ENCODE measurements at places on chromosomes 1 and 21.

- DNase-seq = no peak
Measured at GRCh38 chr1:47298025-47298699, 15.8 kb downstream of the STIL start.

DNA sequence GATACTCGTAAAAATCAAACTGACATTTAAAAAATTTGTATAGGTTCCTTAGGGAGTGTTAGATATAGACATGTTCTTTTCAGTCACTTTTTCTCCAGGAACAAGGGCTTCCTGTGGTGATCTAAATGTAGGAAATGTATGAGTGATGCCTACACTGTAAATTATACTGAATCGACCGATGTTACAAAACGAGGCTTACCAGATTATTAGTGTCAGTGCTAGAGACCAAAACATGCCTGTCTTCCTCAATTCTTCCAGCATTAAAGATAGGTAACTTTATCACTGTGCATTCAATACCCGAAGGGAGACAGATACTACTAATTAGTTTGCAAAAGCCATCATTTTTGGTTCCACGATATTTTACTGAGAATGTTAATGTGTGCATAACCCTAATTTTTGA, 86.1 kb downstream of the BRINP3 start:
- DNase-seq = no peak

DNA sequence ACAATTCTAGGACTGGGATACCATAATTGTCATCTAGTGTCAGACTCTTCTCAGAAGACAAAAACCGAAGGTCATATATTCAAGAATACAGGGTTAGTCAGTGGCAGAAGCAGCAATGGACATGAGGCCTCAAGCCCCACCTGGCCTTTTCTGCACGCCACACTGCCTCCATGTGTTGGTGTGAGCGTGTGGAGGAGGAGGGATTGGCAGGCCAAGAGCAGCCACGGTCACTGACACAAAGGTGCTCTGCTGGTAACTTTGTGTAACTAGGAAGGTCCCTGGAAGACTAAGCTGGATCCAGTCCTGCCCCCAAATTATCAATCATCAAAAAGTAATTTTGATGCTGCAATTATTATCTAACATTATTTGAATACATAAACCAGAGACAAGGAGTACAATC, 34.9 kb downstream of the HSF2BP start:
- no peak for DNase-seq

DNA sequence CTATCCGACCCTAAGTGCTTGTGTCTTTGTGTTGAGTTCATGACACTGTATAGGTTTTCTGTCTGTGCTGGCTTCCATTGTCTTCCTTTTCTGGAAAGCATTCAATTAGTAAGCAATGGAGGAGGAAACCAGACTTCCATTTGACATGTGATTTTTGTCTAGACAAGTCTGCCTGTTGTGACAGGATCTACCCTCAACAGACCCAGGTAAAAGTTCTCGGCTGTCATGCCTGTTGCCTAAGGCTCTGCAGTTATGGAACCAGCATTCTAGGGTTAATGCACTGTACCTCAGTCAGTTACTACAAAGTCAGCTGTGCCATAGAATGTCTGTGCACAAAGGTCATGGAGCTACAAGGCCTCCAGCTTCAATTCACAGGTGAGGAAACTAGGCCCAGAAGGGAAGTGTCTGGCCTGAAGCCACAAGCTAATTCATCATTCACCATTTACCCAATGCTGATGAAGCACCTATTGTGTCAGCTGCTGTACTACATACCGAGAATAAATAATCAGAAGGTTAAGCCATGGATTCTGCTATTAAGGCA, 72.3 kb downstream of the PLPP3 start:
- no peak for DNase-seq

GRCh38 chr1:194807530-194808220, 1621.3 kb upstream of the B3GALT2 start:
- no peak for DNase-seq

DNA sequence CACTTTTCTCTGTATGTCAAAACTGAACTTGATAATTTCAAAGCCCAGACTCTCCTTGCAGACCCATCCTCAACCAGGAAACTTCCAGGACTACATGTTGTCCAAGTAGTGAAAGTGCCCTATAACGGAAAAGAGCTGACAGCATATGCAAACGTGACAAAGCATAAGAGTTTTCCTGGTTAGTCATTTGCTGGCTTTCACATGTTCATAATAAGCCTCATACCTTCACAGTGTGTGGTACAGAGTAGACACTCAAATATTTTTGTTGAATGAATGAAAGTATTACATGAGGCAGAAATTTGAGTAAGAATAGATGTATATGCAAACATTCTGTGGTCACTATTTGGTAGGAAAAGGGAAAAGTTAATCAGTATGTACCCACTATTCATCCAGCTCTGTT, 473.3 kb downstream of the MRPL39 start:
- DNase-seq = no peak

DNA sequence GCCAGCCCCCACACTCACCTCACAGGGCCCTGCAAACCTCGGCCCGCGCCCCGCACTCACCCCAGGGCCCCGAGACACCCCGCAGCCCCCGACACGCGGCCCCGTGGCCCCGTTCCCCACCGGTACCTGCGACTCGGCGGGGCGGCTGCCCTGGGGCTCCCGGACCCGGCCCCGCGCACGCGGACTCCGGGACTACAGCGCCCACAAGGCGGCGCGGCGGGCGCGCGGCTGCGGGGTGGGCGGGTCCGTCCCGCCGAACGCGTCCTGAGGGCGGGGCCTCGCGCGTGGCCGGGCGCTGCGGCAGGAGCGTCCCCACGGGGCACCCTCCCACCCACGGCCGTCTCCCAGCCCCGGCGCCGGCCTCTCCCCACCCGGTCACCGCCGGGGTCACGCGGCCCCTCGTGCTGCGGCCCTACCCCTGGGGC, at the start of gene SLC19A1:
Gene SLC19A1 (minus strand): TSS at position 199 of the 425 bp plus-strand sequence. CDS start 4,481 bp downstream, outside the sequence.
- peak; percentile 20 for DNase-seq

DNA sequence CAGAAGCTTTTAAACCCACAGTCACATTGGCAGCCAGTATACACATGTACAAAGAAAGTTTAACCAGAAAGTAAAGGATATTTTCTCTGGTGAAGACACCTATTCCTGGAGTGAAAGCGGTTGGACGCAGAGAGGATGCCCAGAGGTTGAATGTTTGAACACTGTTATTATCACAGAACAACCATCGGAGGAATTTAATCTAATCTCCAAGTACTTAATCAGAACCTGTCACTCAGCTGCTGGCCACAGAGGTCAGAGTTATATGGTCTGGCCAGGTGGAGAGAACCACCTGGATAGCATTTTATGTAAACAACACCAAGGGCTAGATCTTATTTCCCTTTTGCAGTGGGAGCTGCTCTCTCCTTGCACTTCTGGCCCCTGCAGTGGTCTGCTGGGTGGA, 29.4 kb downstream of the SPATA46 start:
- no peak for DNase-seq

GRCh38 chr1:53552146-53552861, 93.1 kb downstream of the DMRTB1 start:
- no peak for DNase-seq

DNA sequence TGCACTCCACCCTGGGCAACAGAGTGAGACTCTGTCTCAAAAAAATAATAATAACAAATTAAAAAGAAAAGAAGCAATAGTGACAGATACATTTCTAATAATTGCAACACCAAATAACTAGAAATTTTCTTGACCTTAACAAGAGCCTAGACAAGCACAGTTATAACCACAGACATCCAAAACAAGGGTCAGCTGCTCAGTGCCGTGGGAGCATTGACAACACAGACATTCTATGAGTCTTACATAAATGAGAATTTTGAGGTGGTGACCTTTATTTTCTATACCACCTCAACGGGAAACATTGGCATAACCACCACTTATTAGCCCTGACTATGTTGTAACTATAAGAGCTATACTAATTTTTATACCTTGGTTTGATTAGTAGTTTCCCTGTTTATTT, 156.1 kb downstream of the NR5A2 start:
- no peak for DNase-seq

DNA sequence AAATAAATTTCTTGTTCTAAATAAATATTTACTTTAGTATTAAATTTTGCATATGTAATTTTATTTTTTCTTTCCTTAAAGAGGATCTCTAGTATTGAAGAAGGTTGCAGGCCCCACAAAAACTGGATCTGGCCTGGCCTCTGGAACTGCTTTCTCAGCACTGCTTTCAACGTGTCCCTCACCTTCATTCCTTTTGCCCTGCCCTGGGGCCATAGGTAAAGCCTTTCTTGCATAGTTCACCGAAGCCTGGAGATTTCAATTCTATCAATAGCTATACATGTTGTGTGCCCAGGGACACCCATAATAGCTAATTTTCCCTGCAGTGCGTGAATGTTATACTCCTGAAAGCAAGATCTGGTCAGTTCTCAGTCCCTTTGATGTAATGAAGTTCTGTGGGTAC, 12.0 kb upstream of the GPR137B start:
- no peak for DNase-seq

DNA sequence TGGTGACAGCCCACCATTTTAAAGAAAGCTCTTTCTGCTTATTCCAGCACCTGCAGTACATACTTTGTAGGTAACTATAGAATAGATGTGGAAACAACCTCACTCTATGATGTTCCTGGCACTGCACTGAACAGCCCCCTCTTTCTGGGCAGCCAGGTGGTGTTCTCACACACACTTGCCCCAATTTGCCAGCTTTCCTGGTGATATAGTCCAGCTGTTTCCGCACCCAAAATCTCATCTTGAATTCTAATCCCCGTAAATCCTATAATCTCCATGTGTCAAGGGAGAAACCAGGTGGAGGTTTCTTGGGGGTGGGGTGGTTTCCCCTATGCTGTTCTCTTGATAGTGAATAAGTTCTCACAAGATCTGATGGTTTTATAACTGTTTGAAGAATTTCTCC, 102.2 kb downstream of the FCRL5 start:
- no peak for DNase-seq

GRCh38 chr1:234091876-234092275, 187.4 kb downstream of the SLC35F3 start:
- DNase-seq = no peak

GRCh38 chr1:193542690-193543089, 356.3 kb upstream of the B3GALT2 start:
- no peak for DNase-seq

DNA sequence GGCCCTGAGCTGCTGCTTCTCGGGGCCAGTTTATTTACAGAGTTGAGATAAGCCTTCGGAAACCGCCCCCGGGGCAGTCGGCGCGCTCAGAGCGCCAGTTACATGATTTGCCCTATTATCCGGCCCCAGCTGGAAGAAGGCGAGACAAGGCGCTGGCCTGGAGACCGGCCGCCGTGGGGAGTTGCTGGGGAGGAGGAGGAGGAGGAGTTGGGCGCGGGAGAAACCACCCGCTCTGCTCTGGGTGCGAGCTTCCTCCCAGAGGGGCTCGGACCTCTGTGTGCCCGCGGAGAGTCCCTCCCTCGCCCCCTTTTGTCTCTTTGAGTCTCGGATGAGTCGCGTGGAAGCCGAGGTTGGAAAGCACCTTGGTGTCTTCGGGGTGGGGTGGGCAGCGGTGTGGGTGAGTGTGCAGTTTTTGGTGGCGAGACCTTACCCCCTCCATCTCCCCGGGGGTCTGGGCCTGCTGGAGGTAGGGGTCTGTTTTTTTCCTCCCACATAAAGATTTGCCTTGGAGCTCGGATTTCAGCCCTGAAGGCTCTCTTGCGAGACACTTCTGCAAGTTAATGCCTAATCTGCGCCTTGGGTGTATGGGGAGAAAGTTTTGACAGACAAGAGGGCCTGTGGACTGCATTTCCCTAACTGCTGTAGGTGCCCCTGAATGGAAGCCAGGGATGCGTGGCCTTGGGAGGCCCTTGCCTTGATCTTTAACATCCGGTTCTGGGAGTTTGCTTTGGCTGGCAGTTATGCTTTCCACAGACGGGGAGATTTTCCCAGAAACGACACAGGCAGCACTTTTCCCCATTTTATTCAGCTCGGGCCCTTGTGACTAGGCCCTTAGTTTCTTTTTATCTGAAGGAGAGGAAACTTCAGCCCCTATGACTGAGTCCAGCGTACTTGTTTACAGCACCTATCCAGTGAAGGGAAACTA, 80.0 kb downstream of the NDUFS5 start:
- no peak for DNase-seq

DNA sequence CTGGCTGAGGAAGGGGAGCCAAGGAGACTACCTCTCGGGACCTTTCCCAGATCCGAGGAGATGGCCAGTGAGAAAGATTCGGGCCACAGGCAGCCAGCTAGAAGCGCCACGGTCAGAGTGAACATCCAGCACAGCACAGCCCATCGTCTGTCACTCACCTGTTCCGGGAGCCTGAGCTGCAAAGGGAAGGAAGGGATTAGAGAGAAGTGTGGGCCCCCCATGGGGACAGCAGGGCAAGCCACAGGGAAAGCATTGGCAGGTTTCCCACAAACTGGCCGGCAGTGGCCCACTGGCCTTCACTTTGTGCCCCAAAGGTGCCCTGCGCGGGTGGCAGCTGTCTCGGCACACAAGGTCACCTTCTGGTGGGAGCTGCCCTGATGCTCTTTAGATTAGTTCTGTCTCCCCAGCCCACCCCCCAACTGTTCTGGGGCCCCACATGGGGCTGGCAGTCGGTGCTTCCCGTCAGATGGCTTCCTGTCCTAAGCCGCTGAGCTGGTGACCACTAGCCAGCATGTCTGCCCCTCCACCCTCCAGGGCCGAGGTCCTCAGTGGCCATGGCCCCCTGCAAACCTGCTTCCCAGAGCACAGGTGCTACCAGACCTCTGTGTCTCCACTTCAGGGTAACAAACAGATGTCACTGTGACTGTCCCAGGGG, 56.7 kb downstream of the LACTBL1 start:
- no peak for DNase-seq

DNA sequence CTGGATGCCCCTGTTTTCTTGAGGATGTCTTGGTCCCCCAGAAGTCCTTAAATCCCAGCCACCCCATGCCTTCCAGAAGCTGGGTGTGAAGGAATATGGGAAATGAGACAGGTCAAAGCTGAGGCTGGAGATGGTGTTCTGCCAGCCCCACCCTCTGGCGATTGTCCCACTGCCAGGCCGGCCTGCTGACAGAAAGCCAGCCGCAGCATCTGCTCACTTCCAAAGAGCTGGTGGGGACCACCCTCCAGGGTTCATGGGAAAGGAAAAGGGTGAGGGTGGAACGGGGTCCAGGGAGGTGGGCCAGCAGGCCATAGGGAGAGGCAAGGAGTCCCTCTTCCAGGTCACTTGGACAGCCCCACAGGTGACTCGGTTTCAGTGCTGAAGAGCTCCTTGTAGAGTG, 1.9 kb upstream of the LINGO4 start:
- DNase-seq = no peak

DNA sequence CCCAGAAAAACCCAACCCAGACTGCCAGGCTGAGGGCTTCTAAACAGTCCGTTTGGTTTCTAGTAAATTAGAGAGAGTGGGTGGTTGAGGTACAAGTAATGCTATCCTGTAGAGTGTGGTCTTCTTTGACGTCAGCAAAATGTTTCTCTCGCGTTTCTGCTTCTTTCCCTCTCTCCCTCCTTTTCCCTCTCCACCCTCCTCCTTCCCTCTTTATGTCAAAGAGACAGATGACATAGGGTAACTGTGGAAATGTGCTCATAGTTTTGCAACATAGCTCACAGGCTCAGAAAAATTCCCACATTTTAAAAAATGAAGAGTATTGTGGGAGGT, 158.3 kb downstream of the TOMM20 start:
- no peak for DNase-seq

- no peak for DNase-seq
Measured at GRCh38 chr1:62076286-62076685, 118.4 kb upstream of the L1TD1 start.

Measured in activated naive CD4-positive, alpha-beta T cell (primary cell).